ENCODE measurements at places on chromosomes 7 and 10. TPM values are rescaled to one million over a fixed set of nuclear protein-coding genes. Genes with fewer than 3 reads are reported as not detected.

EXOSC1 gene
- 84.5 TPM for total RNA-seq

DGKI gene
- total RNA-seq: 0.14 TPM

PNLIPRP2 gene
- not detected for total RNA-seq

TMEM184A gene
- total RNA-seq: 0.74 TPM

JCAD gene
- total RNA-seq: 3.9 TPM

OR2A12 gene
- not detected for total RNA-seq

MMP21 gene
- not detected for total RNA-seq

NKX1-2 gene
- 57.8 TPM for total RNA-seq

JAKMIP3 gene
- total RNA-seq: 0.42 TPM

NPFFR1 gene
- total RNA-seq: not detected

SLC18A3 gene
- total RNA-seq: not detected

NUPR2 gene
- total RNA-seq: not detected

GPC2 gene
- 39.1 TPM for total RNA-seq

HTR5A gene
- total RNA-seq: not detected

TEX47 gene
- total RNA-seq: not detected

LMOD2 gene
- total RNA-seq: not detected

OR13A1 gene
- not detected for total RNA-seq

MAGI2 gene
- total RNA-seq: 6.2 TPM

STK17A gene
- total RNA-seq: 12.6 TPM

MSMB gene
- 0.89 TPM for total RNA-seq

C10orf53 gene
- not detected for total RNA-seq

AKR1C2 gene
- total RNA-seq: 0.11 TPM

MCMBP gene
- total RNA-seq: 82.8 TPM

H2AZ2 gene
- 184 TPM for total RNA-seq

CYP2C8 gene
- 0.70 TPM for total RNA-seq

PPP1R17 gene
- total RNA-seq: 2.3 TPM

NOS3 gene
- 15.5 TPM for total RNA-seq

UTF1 gene
- total RNA-seq: 8.8 TPM

TAS2R3 gene
- total RNA-seq: 0.69 TPM

CTAGE8 gene
- total RNA-seq: not detected

CACNA2D1 gene
- total RNA-seq: 14.9 TPM

NKX2-3 gene
- not detected for total RNA-seq

ERVW-1 gene
- total RNA-seq: 1.1 TPM

LRRD1 gene
- total RNA-seq: not detected

ZNF107 gene
- not detected for total RNA-seq

PRPS1L1 gene
- total RNA-seq: not detected

ASB4 gene
- not detected for total RNA-seq

BTBD16 gene
- total RNA-seq: 0.42 TPM

AZGP1 gene
- not detected for total RNA-seq

SPDYE2 gene
- not detected for total RNA-seq

FAM131B gene
- 11.9 TPM for total RNA-seq

TMEM225B gene
- 0.52 TPM for total RNA-seq

TEX36 gene
- total RNA-seq: not detected

UCN3 gene
- not detected for total RNA-seq

ZNF503 gene
- total RNA-seq: 0.37 TPM

Data from H7 (cell line).